Gastrocnemius medialis (tissue), 4 donors: ENCODE measurements at places on chromosomes 4 and X. TPM values are rescaled to one million over a fixed set of nuclear protein-coding genes. Genes with fewer than 3 reads are reported as not detected.

- H3K4me3 ChIP-seq, result no peak overlapping the region
- no peaks in the 10 kb centered on the region for H3K4me1 ChIP-seq
Observed at GRCh38 chr4:164802301-164802901, 48.5 kb downstream of the SMIM31 start.

DNA sequence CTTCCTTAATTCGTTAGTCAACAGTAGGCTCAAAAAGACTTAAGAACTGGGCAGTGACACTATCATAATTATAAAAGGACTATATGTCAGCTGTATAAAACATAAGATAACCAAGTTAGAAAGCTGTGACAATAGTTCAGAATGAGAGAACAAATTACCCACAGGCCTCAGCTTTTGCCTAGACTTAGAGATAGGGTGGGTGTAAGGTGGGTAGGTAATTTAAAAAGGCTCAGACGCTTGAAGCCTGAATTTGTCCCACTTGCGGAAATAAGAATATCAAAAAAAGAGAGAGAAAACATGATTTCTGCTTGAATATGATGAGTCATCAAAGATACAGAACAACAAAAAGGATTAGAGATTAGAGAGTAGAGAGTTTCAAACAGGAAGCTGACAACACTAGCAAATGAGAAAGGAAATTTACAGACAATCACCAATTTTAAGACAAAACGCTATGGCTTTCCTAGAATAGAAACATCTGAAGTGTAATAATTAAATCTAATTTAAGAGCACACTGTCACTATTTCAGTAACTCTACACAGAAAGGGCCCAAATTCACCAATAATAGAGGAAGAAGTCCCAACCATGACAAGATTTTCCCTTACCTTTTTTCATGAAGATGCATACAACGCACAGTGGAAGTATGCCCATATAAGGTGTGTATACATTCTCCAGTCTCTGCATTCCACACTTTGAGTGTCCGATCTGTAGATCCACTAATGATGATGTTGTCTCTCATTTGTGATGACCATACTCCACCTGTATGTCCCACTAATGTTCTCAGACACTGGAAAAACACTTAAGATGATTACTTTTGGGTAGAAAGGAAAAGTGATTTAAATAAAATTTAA, 208.1 kb downstream of the FBXW7 start:
- no peaks in the 10 kb centered on the region for H3K36me3 ChIP-seq
- no peak for DNase-seq
- H3K4me1 ChIP-seq, result no peaks in the 10 kb centered on the region
- no peak overlapping the region for H3K4me3 ChIP-seq
- no peaks in the 10 kb centered on the region for H3K27me3 ChIP-seq

GRCh38 chr4:89301902-89302301, 5.7 kb downstream of the GPRIN3 start:
- no peak overlapping the region for H3K4me3 ChIP-seq
- H3K4me1 ChIP-seq, result no peaks in the 10 kb centered on the region
- H3K27ac ChIP-seq, result peak overlapping the region; percentile 24
- H3K36me3 ChIP-seq, result no peaks in the 10 kb centered on the region
- DNase-seq, result no peak

DNA sequence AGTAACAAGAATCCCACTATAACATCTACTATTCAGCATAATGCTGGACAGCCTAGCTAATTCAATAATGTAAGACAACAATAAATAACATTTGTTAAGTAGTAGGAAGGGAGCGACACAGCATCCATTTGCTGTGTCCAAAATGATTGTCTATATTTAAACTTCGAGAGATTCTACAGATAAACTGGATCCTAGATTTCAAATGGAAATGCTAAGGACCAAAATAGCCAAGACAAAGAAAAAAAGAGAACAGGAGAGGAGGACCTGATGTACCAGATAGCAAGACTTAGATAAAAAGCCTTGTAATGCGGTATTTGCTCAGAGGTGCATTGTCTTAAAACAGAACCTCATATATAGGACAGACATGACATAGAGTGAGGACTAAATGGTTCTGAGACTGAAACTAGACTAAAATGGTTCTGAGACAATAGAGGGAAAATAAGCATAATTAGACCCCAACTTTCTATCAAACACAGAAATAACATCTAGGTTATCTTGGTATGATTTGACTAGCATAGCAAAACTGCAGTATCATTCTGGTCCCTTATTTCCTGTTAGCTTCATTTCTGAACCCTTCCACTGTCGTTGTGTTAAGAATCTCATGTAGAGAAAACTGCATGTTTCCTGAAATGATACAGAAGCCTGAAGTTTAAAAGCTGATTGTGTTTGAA, 3.8 kb downstream of the HPGDS start:
- H3K4me1 ChIP-seq, result no peaks in the 10 kb centered on the region
- no peak for DNase-seq
- H3K27me3 ChIP-seq, result no peaks in the 10 kb centered on the region
- no peaks in the 10 kb centered on the region for H3K36me3 ChIP-seq

DNA sequence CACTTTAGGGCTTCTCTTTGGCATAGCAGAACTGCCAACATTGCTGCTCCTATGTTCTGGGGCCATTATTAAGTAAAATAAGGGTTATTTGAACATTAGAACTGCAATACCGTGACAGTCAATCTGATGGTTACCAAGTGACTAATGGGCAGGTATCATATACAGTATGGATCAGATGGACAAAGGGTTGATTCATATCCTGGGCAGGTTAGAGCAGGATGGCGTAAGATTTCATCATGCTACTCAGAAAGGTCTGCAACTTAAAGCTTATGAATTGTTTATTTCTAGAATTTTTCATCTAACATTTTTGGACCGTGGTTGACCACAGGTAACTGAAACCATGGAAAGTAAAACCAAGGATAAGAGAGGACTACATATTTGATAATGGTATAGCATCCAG, 40.9 kb downstream of the BRCC3 start:
- DNase-seq, result no peak
- no peaks in the 10 kb centered on the region for H3K36me3 ChIP-seq
- no peak overlapping the region for H3K4me3 ChIP-seq
- no peaks in the 10 kb centered on the region for H3K4me1 ChIP-seq
- H3K27ac ChIP-seq, result no peak overlapping the region
- no peaks in the 10 kb centered on the region for H3K27me3 ChIP-seq

DNA sequence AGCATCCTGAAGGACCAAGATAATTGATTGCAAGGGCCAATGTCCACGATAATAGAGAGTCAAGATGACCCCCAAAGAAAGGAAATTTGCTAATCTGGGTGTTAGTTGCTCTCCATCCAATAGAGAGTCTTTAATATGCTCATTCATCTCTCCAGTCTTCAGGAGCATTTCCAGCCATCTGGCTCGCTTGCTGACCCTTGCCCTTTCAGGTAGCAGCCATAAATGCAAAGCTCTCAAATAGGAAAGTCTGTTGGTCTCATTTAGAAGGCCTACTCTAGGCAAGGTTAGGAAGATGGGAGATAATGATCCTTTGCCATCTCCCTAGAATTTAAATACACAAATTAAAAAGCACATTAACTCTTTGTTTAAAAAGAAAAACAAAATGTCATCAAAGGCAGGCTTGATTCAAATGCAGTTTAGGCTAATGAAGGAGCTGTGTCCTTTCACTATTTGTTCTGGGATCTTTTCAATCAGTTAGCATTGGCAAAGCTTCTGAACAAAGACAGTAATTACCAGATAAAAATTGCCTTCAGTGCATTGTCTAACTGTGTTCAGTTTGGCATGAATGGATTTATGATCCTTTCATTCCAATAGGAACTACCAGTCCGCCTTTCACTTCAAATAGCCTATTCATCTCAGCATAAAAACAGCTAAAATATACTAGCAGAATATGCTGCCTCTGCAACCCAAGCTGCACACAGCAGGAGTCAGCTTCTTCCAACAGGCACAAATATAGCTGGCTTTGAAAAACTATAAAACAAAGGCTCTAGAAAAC, 49.6 kb upstream of the ATXN3L start:
- no peaks in the 10 kb centered on the region for H3K27me3 ChIP-seq
- no peak for DNase-seq
- H3K4me1 ChIP-seq, result no peaks in the 10 kb centered on the region
- H3K27ac ChIP-seq, result no peak overlapping the region

DNA sequence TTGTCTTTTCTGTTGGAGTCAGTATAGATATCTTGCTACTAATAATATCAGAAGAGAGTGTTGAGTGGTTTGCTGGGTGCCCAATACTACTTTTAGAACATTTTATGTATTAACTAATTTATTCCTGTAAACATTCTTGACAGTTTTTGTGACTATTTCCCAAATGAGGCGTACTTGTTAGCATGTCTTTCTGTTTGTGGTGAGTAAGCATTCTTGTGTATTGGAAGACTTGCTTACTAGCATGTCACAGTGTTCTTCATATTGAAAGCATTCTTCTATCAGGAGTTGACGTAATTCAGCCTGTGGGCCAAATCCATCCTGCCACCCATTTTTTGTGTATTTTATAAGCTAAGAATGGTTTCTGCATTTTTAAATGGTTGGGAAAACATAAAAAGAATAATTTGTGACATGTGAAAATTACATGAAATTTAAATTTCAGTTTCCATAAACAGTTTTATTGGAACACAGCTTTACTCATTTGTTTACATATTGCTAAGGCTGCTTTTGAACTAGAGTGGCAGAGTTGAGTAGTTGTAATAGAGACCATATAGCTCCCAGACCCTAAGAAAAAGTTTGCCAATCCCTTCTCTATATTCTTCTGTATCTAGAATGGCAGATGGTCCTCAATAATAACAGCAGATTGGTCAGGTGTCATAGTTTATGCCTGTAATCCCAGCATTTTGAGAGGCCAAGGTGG, 20.4 kb downstream of the REPS2 start:
- no peak overlapping the region for H3K4me3 ChIP-seq
- no peak overlapping the region for H3K27ac ChIP-seq
- H3K36me3 ChIP-seq, result no peaks in the 10 kb centered on the region
- no peak for DNase-seq
- no peaks in the 10 kb centered on the region for H3K4me1 ChIP-seq

- H3K4me3 ChIP-seq, result no peak overlapping the region
- no peaks in the 10 kb centered on the region for H3K4me1 ChIP-seq
- no peaks in the 10 kb centered on the region for H3K27me3 ChIP-seq
- no peak overlapping the region for H3K27ac ChIP-seq
- no peak for DNase-seq
Observed at GRCh38 chr4:117800636-117801035, 233.7 kb upstream of the NDST3 start.

GRCh38 chrX:134526399-134526798, 66.4 kb downstream of the HPRT1 start:
- no peaks in the 10 kb centered on the region for H3K4me1 ChIP-seq
- H3K4me3 ChIP-seq, result no peak overlapping the region
- no peaks in the 10 kb centered on the region for H3K36me3 ChIP-seq

- no peak overlapping the region for H3K4me3 ChIP-seq
- H3K4me1 ChIP-seq, result no peaks in the 10 kb centered on the region
- H3K27ac ChIP-seq, result peak overlapping the region; percentile 56
- H3K36me3 ChIP-seq, result no peaks in the 10 kb centered on the region
- no peak for DNase-seq
Observed at GRCh38 chrX:130084631-130085237, 25.6 kb downstream of the ELF4 start.

- peaks cover 39% of the 10 kb centered on the region for H3K27me3 ChIP-seq
- no peaks in the 10 kb centered on the region for H3K4me1 ChIP-seq
- no peaks in the 10 kb centered on the region for H3K36me3 ChIP-seq
- H3K4me3 ChIP-seq, result peak overlapping the region; percentile 48
- DNase-seq, result no peak
Observed at GRCh38 chrX:137427816-137428215, 138.1 kb upstream of the ZIC3 start.

ZDHHC15 gene
- 0.10 TPM for total RNA-seq

SPANXD gene
- total RNA-seq, result not detected

ERAS gene
- total RNA-seq, result not detected
